ENCODE measurements at places on chromosomes 13 and 19.

GRCh38 chr19:49775742-49776370 is 9.1 kb downstream of the AP2A1 start:
- no peak for DNase-seq

GRCh38 chr13:112060899-112061366 is 6.0 kb upstream of the SOX1 start:
- DNase-seq = no peak

DNA sequence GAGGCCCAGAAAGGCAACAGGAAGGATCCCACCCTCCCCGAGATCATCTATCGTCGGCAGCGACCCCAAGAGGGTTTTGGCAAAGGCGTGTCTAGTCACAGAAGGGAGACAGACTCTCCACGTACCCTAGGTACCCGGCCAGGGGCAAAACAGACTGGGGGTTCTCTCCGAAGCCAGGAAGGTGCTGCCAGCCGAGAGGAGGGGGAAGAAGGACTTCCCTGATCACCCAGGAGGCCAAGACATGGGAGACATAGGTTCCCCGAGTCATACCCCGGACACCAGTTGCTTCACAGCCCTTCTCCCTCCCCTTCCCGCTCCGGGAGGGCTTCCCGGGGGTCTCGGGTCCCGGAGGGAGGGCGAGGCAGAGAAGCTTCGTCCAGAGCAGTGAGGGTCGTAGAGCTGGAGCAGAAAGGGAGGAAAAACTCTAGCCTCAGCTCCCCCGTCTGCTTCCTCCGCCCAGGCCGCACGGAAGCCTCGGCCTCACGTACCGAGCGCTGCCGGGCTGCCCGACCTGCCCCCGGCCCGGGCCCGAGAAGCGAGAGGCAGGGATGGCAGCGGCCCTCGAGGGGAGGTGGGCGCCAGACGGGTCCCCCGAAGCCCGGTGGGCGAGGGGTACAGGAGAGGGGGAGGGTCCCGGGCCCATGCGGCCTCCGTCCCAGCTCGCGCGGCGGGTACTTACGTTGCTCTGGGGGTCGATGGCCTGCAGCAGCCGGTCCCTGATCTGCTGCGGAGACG is 644 bp downstream of the MED26 start:
- DNase-seq = peak; percentile 23

- no peak for DNase-seq
Measured at GRCh38 chr19:56946159-56946558, 105.6 kb upstream of the PEG3 start.

- no peak for DNase-seq
Measured at GRCh38 chr13:99610702-99611289, 109.5 kb downstream of the TM9SF2 start.

DNA sequence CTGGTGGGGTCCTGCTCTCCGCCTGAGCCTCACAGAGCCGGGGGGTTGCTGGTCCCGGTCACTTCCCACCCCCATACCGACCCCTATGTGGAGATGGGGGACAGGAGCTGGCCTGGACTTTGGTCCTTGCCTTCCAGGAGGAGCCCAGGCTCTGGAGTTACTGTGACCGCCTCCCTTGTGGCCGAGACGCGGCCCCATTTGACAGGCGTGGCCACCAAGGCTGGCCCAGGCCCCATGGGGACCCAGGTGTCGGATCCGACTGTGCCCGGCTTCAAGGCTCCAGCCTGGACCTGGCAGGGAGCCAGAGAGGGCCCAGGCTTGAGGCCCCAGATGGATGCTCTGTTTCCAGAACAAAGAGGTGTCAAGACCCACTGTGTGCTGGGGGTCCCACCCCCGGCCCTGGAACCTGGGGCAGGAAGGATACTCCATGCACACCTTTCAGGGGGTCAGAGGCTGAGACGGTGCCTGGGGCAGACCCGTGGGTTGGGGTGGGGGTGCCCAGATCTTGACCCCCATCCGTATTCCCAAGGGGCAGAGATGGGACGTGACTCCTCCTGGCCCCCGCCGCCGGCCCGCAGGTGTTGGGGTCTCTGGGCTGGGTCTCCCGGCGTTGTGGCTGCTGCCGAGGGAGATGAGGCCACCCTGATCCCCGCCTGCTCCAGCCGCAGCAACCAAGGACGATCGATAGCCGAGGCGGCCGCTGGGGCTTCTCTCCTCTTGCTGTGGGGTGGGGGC is 47.8 kb upstream of the TCF3 start:
- no peak for DNase-seq

GRCh38 chr13:112869202-112870050 is 99.6 kb upstream of the MCF2L start:
- DNase-seq = no peak

DNA sequence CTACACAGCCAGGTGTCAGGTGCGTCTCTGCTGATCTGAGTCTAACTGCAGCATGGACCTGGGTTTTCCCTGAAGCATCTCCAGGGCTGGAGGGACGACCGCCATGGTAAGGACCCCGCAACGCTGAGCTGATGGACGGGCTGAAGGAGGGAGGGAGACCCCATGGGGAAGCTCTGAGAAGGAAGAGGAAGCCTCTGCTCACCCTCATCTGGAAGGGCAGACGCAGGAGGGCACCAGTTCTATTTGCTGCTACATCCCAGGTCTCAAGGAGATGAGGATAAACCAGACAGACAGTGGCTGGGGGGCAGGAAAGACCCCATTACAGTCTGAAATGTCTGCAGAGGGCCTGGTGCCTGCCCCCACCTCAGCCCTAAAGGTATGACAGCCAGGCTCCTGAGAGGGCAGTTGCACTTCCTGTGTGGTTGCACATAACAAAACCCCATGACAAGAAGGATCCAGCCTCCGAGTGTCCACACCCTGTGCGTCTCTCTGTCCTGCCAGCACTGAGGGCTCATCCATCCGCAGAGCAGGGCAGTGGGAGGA is at the start of gene LILRA2:
TSS of gene LILRA2 (plus strand) at position 461 of the 543 bp plus-strand sequence. CDS start 89 bp downstream, outside the sequence.
- no peak for DNase-seq

- DNase-seq = no peak
Measured at GRCh38 chr13:45331692-45332035, 9.3 kb downstream of the TPT1 start.

- DNase-seq = no peak
Measured at GRCh38 chr13:32940601-32941000, 75.6 kb upstream of the KL start.

DNA sequence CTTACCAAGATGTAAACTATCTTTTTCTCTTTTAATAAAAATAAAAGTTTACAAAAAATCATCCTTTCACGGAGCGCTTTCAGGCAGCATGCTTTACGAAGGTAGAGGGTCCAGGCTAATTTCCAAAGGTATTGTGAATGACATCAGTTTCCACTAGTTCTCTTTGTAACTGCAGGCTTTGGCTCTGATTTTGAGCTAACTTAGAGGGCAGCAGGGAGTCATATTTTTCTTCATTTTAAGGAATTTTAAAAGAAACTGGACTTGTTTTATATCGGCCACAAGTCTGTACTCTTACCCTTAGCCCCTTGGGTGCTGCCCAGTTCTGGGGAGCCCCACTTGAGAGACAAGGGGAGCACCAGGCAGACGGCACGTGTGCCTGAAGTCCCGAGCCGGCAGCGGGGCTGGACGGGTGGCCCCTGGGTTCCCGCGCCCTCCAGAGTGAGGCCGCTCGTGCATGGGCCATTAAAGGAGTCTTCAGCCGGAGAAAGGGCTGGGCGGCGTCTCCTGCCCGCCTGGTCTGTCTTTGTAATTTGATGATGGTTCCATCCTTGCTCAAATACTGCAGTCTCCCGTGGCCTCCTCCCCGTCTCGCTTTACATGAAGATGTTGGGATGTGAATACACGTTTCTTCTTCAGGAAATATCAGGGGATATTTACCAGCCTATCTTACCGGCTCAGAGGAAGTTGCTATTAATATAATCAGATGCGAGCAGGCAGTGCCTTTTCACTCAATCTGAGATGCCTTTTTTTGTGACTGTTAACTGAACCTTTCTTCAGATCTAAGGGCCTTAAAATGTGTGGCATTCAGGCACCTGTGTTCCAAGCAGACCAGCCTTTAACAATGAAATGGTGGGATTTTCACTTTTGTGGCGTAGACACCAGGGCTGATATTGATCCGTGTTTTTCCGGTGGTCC is 67.4 kb downstream of the GGACT start:
- no peak for DNase-seq

GRCh38 chr19:20964798-20965197 is 41.7 kb downstream of the ZNF85 start:
- no peak for DNase-seq

GRCh38 chr13:51122868-51123566 is 11.9 kb upstream of the C13orf42 start:
- DNase-seq = no peak

- peak; percentile 67 for DNase-seq
Measured at GRCh38 chr19:48842789-48843162, 6.5 kb upstream of the HSD17B14 start.
